T-cell (primary cell): ENCODE measurements at places on chromosomes 5 and 9.

GRCh38 chr5:12016159-12016746, 112.0 kb upstream of the CTNND2 start:
- no peak for DNase-seq

DNA sequence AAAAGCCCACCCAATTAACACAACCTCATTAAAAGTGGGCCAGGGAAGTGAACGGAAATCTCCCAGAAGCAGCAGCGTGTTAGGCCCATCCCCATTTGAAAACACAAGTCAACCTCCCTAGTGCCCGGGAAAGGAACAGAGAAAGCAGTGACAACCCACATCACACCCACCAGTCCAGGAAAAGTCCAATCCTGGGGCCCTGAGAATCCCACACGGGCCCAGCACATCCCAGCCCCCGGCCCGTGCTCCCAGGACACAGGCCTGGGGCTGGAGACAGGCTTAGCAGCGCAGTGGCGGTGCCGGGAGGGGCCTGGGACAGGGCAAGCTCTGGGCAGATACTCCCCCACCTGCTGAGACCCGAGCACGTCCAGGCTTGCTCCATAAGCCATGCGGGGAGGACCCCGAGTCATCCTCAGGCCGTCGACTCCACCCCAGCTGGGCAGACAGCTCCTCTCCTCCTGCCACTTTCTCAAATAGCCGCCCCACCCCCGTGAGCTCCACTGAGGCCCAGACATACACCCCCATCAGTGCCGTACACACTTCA, 101.0 kb downstream of the KCNT1 start:
- DNase-seq = no peak

DNA sequence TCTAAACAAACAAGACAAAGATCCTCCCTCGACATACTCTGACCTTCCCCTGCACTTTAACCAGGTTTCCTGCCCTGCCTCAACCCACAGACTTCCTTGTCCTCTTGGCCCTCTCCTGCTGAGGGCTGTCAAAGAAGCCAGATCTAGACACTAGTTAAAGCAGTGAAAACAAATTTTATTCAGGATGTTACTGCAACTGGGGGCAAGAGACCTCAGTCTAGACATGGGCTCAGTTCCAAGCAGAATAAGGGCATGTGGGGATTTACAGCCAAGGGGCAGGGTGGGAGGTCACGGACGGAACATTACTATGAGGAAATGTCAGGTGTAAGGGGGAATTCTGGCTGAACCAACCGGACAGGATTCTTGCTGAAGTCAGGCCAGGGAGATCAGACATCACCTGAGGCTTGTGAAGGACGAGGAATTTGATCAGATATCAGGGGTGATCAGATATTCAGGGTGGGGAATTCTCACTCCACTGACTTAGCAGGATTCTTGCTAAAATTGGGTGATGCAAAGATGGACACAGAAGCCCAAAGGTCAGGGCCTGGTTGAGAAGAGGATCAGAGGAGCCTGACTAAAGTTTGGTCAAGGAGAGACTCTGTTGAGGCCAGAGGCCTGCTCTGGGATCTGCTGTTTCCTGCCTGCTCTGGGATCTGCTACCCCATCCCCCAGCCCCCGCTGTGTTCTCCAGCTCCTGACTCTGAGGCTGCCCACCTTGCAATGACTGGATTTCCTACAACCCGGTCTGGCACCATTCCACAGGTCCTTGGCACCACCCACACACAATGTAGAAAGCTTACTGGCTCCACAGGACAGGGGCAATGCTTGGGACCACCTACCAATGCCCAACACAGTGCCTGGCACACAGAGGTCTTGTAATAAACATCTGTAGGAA, 21.5 kb downstream of the GABBR2 start:
- no peak for DNase-seq

DNA sequence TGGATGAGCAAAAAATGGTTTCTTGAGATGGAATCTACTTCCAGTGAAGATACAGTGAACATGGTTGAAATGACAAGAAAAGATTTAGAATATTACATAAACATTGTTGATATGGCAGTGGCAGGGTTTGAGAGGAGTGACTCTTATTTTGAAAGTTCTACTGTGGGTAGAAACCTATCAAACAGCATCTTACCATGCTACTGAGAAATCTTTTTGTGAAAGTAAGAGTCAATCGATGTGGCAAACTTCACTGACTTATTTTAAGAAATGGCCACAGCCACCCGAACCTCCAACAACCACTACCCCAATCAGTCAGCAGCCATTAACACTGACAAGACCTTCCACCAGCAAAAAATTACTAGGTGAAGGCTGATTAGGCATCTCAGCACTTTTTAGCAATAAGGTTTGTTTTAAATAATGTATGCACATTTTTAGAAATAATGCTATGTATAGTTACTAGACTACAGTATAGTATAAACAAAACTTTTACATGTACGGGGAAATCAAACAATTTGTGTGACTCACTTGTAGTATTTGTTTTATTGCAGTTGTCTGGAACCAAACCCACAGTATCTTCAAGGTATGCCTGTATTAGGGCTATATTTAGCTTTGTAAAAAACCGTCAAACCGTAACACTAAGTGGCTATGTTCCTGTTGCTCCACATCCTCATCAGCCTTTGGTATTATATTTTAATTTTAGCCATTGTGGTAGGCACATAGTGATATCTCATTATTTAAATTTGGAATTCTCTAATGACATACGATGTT, 30.6 kb upstream of the ADAMTS6 start:
- no peak for DNase-seq

- no peak for DNase-seq
Measured at GRCh38 chr5:91378752-91379211, 4.3 kb downstream of the ARRDC3 start.

- DNase-seq = no peak
Measured at GRCh38 chr9:30519756-30520155, 1864.7 kb upstream of the ACO1 start.

DNA sequence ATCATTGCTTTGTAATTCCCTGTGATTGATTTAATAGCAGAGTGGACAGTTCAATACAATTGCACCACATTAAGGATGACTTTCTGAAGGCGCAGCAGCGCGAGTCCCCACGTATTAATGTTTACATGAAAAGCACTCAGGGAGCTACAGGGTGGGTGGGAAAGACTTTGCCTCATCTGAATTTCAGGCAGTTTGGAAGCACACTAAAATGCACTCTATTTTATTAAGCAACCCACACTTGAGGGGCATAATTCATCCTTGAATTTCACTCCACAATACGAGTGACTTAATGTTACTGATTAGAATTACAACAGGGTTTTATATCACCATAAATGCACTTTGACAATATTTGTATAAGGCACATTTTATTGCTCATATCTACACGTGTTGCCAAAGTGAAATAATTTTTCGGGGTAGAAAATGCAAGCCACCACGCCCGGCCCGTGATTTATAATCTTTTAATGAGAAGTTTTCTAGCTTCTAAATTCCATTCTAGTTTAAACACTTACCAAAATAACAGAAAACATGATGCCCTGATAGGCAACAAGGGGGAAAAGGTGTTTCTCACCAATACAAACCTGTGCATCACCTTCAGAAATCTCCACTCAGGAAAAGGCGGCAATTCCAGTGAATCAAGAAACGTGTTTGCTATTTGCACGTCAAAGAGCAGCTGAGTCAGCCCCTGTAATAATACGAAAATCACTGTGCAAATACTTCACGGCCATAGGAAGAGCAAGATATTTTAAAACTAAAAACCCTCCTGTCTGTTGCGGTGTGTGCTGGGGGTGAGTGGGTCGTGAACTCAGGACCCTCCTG, 40.5 kb downstream of the IRX4 start:
- DNase-seq = no peak

DNA sequence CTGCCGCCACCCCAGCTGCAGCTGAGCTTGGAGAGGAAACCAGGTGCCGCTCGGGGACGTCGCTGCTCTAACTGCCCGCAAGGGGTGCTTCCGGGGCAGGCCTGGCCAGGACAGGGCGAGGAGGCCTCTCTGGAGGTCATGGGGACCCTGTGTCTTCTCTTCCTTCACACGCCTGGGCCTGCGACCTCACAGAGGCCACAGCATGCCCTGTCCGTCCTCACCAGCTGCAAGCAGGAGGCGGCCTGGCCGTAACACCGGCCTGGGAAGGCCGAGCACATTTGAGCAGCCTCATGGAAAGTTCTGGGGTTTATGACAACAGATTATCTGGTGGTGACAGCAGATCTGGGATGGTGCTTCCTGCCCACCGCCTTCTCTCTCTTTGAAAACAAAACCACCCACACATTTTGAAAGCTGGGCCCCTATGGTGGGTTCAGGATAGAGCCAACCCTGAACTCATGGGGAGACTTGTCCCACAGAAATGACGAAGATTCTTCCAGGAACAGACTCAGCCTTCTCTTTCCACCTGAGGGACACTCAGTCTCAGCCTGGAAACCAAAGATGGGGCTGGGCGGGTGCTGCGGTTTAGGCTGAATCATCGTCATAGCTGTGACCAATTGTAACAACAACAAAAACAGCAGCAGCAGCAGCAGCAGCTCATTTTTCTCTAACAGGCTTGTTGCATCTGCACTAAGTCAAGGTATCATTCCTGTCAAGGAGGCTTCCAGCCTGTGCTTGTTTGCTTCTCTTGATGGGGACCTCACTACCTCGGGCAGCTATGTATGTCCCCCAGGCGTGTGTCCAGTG, 99.6 kb upstream of the RAPGEF1 start:
- peak; percentile 29 for DNase-seq

- DNase-seq = no peak
Measured at GRCh38 chr5:75922480-75922879, 160.7 kb upstream of the SV2C start.

GRCh38 chr9:37919246-37919955, 15.5 kb upstream of the SLC25A51 start:
- DNase-seq = no peak

DNA sequence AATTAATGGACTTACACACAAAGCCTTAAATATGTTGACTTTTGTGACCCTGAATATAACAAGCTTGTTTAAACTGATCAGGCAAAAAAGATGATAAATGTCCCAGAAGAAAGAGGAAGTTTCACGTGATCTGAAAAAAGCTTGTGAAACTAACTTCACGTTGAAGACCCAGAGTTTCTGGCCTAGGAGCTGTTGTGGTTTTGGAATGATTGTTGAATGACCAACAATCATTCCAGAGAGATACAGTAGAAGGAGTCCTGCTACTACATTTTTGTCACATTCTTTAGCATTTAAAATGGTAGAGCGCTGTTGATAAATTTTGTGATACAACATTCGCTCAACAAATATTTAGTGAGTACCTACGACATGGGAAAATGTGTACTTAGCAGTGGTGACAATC, 143.1 kb upstream of the FBN2 start:
- no peak for DNase-seq

- no peak for DNase-seq
Measured at GRCh38 chr5:150651382-150651781, 9.7 kb upstream of the MYOZ3 start.

- DNase-seq = no peak
Measured at GRCh38 chr9:89309608-89310474, 1.2 kb upstream of the CKS2 start.

DNA sequence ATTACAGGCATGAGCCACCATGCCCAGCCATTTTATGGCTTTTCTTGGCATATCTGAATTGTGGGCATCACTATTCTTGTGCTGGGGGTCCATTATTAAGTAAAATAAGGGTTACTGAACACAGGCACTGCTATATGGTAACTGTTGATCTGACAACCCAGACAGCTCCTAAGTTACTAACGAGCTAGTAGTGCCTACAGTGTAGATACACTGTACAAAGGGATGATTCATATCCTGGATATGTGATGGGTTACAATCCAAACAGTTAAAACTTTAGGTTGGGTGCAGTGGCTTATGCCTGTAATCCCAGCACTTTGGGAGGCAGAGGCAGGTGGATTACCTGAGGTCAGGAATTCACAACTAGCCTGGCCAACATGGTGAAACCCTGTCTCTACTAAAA, 4.3 kb downstream of the CD14 start:
- no peak for DNase-seq

DNA sequence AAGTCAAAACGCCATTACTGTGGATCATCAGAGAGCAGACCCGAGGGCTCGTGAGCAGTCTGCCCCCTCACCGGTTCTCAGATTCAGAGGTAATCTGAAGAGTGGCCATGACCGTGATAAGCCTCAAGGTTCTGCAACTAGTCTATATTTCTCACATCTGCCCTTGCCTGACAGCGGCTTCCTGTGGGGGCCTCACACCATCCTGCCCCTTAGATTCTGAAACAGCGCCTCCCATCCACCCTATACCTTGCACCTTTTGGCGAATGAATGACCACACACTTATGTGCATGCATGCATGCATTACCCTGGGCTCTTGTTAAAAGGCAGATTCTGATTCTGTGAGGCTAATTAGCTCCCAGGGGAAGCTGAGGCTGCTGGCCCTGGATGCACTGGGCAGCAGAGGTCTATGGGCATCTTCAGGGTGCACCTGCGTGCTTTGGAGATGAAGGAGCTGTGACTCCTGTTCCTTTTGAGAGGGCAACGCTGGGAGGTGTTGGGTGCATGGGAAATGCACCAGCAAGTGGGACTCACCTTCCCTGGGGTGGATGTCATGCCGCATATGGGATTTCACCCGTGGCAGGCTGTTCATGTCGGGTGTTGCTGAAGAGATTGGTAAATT, 7.8 kb upstream of the GADD45G start:
- DNase-seq = no peak

GRCh38 chr5:35164860-35165542, 65.3 kb downstream of the PRLR start:
- DNase-seq = no peak

DNA sequence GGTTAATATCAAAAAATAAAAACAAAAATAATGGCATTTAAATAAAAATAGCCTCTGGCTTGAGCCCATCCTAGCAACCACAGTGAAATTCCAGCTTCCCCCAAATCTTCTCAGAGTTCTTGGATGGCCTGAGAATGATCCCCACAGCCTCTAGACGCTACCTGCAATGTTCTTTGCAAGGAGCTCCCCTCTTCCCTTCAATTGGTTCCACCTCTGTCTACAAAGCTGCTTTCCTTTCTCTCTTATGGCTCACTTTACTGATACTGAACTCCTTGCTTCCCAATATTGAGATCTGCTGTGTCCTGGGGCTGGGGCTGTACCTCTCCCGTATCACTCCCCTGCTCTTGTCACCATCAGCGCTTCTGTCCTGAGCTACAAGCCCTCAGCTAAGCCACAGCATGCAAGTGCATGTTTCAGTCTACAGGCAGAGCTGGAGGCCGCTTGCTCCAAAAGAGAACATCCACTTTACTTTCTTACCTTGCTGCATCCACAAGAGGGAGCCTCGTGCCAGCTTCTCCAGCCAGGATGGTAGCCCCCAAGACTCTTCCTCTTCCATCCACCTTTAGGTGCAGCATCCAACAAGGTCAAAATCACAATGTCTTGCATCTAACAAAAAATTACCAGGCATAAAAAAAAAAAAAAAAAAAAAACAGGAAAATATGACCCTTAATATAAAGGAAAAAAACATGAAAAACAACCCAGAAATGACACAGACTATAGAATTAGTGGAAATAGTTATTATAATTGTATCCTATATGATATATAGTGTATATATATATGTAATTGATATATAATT, 57.4 kb upstream of the PRSS3 start:
- no peak for DNase-seq

GRCh38 chr5:93088592-93089389, 492.2 kb downstream of the NR2F1-AS1 start:
- DNase-seq = no peak

- no peak for DNase-seq
Measured at GRCh38 chr5:37858250-37858649, 18.4 kb upstream of the GDNF start.

- no peak for DNase-seq
Measured at GRCh38 chr9:106880081-106880480, 17.1 kb downstream of the ZNF462 start.
